ENCODE measurements at places on chromosomes 5 and 9.

GRCh38 chr5:53785924-53786323 lies 225.5 kb downstream of the NDUFS4 start:
- DNase-seq = no peak

GRCh38 chr9:123615381-123615780 lies 259.4 kb downstream of the CRB2 start:
- DNase-seq = no peak

DNA sequence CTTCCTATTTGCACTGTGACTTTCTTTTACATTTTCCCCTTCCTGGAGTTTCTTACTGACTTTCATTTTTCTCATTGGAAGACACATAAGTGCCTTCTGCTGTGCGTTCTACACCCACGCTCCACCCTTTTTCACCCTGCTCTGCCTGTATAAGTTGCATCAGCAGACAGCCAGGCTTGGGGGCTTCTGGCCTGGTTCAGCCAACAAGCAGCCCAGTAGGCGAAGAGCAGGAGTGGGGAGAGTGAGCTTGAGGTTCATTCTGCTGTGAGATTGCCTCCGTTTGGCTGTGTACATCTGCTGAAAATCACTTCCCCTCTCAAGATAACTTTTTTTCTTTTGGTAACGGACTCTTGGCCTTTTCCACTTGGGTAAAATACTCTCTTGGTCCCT lies 38.4 kb downstream of the RASGRF2 start:
- no peak for DNase-seq

DNA sequence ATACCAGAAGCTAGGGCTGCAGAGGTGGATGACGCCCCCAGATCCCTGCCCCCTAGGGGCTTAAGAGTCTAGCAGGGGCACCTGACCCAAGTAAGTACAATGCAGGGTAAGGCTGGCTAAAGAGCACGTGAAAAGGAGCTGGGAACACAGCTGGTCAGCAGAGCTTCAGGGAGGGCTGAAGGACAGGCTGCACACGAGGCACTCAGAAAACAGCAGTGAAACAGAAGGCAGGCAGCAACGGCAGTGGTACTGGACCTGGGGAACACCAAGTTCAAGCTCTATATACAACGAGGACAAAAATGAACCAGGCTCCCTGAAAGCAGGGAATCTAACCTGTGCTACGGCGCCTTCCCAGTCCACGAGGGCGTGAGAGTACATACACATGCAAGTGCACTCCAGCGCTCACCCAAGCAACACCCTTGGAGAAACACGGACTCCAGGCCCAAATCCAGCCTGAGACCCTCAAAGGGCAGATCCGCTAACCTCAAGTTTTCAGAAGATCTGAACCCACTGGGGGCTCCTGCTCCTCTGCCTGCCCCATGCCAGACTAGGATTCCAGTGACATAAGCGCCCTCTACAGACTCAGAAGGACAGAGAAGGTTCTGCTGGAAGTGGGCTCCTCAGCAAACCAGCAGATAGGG lies 57.4 kb downstream of the PSMB7 start:
- DNase-seq = no peak

DNA sequence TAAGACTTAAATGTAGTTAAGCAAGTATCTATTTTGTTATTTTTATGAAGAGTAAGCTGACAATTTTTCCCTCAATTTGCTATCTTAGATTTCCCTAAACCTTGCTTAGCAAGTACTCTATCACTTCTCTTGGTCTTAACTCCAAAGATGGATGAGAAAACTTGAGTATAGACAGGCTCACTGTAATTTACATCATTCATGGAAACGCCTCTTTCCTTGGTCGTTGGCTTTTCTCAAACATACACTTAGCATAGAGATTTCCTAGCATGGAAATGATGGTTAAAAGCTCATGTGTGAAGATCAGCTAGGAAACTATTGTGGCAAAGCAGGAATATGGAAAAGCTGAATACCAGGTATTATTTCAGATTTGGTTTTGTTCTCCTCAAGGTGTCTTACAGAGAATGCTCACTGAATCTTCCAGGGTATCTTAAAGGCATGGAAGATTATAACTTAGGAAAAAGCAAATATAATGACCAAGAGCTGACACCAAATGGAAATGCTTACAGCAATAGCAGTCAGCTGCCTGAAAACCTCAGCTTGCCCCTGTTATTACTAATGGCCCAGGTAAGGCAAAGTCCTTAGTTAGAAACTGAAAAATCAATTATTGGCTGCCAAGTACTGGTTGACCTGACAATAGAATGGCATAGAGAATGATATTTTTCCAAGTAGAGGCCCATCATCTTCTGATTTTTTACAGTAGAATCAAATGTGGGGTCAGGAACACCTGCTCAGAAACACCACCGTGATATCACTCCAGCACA lies 84.8 kb downstream of the SEMA5A start:
- DNase-seq = no peak

DNA sequence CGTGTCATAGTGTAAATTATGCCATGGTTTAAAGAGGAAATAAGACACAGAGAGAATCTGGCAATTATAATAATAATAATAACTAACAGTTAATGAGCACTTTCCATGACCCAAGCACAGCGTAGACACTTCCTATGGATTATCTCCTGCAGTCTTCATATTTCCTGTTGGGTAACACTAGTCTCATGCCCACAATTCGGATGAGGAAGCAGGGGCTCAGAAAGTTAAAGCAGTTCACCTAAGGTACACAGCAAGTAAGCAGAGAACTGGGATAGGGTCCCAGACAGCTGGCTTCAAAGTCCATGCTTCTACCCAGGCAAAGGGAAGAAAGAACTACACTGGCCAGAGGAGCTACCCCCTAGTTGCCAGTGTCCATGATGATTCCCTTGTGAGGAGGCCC lies 27.9 kb upstream of the TGFBI start:
- DNase-seq = no peak

- DNase-seq = no peak
Measured at GRCh38 chr5:122494109-122494508, 182.1 kb downstream of the SNCAIP start.

DNA sequence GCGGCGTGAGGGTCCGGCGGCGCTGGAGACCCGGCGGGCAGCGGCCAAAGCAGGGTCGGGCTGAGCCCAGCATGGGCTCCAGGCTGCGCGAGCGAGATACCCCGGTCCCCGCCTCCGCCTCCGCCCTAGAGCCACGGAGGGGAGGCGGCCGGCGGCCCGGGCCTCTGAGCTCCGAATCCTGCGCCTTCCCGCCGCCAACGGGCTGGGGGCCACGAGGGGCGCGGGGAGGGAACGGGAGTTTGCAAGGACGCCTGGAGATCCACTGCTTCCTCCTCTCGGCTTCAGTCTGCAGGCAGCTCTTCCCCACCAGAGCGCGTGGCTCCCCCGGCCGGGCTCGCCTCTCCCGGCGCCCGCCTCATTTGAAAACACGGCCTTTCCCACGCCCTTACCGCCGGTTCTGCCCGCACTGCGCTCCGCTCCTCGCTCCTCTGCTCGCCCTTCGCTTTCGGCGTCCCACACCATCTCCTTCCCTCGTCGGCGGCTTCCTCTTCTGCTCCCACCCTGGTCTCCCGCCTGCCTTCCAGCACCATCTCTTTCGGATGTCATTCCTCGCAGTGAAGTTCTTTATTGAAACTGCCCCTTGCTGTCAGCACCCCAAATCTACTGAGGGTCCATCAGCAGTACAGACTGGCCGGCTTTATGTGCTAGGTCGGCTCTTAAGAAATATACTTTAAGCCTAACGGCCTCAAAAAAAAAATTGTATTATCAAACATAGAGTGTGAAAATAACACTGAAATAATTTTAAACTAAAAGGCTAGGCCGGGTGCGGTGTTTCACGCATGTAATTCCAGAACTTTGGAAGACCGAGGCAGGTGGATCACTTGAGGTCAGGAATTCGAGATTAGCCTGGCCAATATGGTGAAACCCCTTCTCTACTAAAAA lies 105.0 kb upstream of the FAM120A start:
- peak; percentile 46 for DNase-seq

DNA sequence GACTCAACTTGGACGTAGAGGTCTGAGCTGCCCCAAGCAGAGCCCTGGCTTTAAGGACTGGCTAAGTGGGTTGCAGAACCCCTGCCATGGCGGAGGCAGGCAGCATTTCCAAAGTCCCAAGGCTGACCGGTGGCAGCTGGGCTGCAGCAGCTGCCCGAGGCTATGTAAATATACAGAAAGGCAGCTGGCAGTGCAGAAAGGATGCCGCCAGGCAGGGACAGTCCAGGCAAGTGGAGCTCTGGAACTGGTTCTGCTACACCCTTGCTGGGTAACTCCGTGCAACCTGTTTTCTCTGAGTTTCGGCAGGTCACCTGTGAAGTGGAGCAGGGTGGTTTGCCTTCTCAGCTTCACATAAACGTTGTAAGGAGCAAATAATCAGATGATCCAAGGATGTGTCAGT lies 46.0 kb downstream of the SHB start:
- DNase-seq = peak; percentile 69

DNA sequence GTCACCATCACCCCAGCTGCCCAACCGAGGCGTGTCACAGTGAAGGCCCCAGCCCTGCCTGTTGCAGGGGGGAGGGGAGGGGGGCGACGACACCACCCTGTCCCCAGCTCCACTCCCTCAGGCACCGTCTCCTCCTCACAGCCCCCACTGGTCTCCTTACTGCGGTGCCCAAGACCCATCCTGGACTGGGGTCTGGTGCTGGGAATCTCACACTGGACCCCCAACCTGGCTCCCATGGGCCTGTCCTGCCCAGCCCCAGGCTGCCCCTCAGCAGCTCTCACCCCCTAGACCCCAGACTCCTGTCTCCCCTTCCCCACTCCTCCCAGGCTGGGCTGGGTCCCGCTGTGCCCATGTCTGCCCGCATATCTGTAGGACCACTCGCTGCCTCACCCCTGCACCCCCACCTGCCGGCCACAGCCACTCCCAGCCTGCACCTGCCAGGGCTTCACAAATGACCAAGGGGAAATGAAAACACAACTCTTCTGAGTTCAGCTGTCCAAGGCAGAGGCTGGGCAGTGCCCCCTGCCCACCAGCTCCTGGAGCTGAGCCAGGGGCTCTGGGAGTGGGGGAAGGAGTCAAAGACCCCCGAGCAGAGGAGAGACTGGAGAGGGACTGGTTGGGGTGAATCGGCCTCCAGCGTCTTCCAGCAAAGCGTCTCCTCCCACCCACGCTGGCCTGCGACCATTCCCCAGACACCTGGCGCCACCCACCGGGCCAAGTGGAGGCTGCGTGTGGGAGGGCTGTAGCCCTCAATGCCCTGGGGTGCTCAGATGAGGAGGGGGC lies 32.6 kb upstream of the EGFL7 start:
- no peak for DNase-seq

GRCh38 chr9:13707612-13708576 lies 428.4 kb upstream of the MPDZ start:
- DNase-seq = no peak

DNA sequence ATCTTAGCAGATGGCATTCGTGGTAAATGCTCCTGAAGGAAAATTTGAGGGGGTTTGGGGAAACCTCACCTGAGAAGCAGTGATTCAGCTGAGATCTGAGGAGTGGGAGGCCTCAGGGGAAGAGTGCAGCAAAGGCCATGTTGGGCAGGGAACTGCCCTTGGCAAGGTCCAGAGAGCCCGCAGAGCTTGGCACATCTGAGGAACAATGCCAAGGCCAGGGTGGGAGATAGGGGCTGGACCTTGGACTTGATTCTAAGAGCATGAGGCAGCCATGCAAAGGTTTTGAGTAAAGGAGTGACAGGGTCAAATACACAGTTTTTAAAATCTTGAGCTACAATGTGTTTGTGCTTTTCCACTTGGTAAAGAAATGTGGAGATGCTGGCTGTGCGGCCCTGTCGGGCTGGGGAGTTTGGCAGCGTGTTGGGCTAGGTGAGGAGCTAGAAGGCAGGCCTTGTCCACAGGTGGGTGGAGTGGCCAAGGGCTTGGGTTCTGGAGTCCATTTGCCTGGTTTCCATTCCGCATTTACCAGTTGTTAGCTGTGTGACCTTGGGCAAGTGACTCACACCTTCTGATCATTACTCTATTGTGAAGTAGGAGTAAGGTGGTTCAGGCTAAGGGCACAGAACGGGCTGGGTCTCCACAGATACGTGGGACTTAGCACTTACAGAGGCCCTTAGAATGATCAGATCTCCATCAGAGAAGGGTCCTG lies 6.1 kb downstream of the TBC1D13 start:
- DNase-seq = no peak

GRCh38 chr9:33435821-33436277 lies 11.5 kb downstream of the AQP3 start:
- no peak for DNase-seq

DNA sequence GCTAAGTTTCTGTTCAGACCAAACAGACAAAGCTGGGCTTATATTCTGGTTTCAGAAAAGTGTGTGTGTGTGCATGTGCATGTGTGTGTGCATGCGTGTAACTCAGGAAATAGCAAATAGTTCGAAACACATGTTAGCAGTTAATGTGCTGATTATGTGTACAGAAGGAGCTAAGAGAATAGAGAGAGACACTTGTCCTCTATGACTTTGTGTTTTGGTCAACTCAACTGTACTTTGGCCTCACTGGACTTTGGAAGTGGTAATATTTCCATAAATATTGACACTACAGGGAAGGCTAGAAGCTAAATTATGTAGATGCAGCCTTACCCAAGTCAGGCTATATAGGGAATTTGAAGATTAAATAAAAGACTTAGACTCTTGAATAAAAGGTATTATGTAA lies 155.5 kb downstream of the RAB3C start:
- no peak for DNase-seq

GRCh38 chr5:133992429-133993155 lies 12.2 kb downstream of the VDAC1 start:
- no peak for DNase-seq

- no peak for DNase-seq
Measured at GRCh38 chr9:126973651-126974529, 59.3 kb downstream of the RALGPS1 start.

DNA sequence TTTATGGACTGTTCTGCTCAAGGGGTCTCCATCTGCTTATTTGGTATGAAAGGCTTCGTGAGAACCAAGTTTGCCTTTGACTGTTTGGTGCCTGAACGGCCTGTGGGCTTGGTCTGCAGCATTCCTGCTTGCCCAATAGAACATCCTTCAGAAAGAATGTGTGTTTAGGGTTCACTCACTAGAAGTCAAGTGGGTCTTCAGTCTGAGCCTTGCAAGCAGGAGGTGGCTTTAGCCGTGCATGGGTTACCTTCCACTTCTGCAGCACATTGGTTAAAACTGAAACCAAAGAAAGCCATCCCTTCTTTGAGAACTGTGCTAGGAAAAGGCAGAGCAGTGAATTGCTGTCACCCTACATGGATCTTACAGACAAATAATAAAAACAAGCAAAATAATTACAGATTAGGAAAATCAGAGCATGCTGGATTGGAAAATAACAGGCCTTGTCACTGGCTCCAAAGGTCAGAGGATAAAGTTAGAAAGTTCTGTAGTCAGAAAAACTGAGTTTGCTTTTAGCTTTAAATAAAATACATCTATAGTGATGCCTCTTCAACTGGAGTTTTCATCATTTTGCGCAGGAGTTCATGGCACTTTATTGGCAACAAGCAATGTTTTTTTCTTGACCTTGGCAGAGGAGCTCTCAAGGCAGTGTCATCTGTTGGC lies 16.6 kb downstream of the WWC1 start:
- no peak for DNase-seq

DNA sequence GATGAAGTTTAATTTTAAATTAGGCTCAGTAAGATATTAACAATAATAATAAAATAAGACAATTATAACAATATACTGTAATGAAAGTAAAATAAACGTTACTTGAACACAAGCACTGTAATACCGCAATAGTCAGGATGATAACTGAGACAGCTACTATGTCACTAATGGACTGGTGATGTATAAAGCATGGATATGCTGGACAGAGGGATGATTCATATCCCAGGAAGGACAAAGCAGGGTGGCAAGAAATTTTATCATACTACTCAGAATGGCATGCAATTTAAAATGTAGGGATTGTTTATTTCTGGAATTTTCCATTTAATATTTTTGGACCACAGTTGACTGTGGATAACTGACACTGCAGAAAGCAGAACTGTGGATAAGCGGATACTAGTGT lies 196.9 kb downstream of the VPS13A start:
- no peak for DNase-seq
